Left cardiac atrium (tissue), 4 donors: ENCODE measurements at places on chromosomes 2 and 18.

DNA sequence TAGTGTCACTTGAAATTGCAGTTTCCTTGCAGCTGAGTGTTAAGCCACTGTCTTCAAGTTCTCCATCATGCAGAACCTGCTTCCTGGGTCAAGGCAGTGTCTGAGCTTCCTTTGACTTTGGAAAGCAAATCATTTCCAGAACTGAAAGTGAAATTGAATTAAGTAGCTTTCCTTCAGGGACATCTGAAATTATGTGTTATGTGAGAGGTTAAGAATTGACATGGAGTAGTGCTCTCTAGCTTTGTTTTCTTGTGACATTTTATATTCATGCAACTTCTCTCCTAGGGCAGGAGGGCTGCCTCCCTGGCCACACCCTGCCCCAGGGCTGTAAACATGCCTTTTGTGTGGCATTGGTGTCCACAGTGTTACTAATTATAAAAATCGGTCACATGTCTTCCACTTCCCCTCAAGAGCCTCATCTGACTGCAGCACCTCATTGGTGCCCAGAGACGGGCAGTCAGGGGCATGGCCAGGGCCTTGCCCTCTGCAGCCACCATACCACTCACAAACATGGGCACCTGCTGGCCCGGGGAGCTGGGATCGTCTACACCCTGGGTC lies 14.4 kb downstream of the RAB12 start:
- DNase-seq: peak; percentile 33

- DNase-seq: no peak
These were observed 11.0 kb upstream of the DCDC2C start for GRCh38 chr2:3692375-3692774.

DNA sequence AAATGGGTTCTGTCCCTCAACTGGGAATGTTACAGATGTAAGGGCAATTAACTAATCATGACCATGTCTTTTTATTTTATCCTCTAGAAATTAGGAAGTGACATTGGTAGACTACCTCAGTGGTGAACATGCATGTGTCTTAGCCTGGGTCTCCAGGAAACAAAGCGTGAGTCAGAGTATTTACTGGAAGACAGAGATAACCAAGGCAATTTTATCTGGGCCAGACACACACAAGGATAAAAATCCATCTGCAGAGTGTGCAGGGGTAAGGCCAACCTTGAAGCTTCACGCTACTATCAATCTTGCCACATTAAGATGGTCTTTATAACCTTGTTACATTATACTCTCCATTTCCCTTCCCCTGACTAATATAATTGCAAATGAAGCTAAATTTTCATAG lies 487.5 kb downstream of the SUCLG1 start:
- no peak for DNase-seq

GRCh38 chr18:26356045-26356785 lies 130.0 kb downstream of the TAF4B start:
- no peak for DNase-seq

- no peak for DNase-seq
These were observed 76.9 kb upstream of the DAPL1 start for GRCh38 chr2:158718196-158718585.
